Activated T-helper 17 cell treated with anti-CD3 and anti-CD28 coated beads, Interleukin-2, amount 50 U/mL, for 72 hours (primary cell): ENCODE measurements at places on chromosomes 7 and 10. TPM values are rescaled to one million over a fixed set of nuclear protein-coding genes. Genes with fewer than 3 reads are reported as not detected.

AQP1 gene
- 0.08 TPM for total RNA-seq

TBATA gene
- total RNA-seq = not detected

FAM25C gene
- not detected for total RNA-seq

GPR158 gene
- not detected for total RNA-seq

PNLIPRP1 gene
- total RNA-seq = not detected

PRF1 gene
- total RNA-seq = 28.5 TPM

ATP6V1F gene
- 127 TPM for total RNA-seq

PRTFDC1 gene
- 0.58 TPM for total RNA-seq

SAMD8 gene
- 19.8 TPM for total RNA-seq

WNT16 gene
- not detected for total RNA-seq

DEPP1 gene
- total RNA-seq = 0.73 TPM

CPA1 gene
- not detected for total RNA-seq

TMEM139 gene
- total RNA-seq = 1.9 TPM

PALS2 gene
- 14.0 TPM for total RNA-seq

HOXA9 gene
- not detected for total RNA-seq

ACTL6B gene
- total RNA-seq = not detected

GIMAP4 gene
- 193 TPM for total RNA-seq

DDC gene
- total RNA-seq = not detected

FXYD4 gene
- not detected for total RNA-seq

ENTPD1 gene
- 4.5 TPM for total RNA-seq

OGDHL gene
- total RNA-seq = 1.6 TPM

ANKRD30A gene
- not detected for total RNA-seq

FGFBP3 gene
- 0.65 TPM for total RNA-seq

HDAC9 gene
- 4.0 TPM for total RNA-seq

GIMAP2 gene
- 29.1 TPM for total RNA-seq

ERVW-1 gene
- total RNA-seq = not detected

GALNT17 gene
- not detected for total RNA-seq

OR9A2 gene
- total RNA-seq = not detected

OPN1SW gene
- total RNA-seq = not detected

TMEM26 gene
- total RNA-seq = not detected

DTX2 gene
- total RNA-seq = 32.6 TPM
